ENCODE measurements at places on chromosomes 12 and 14.

GRCh38 chr12:65906006-65906405 lies 81.7 kb downstream of the HMGA2 start:
- DNase-seq: no peak

- no peak for DNase-seq
Measured at GRCh38 chr14:38012056-38012455, 195.6 kb upstream of the SSTR1 start.

GRCh38 chr12:58211211-58211610 lies 269.8 kb downstream of the ATP23 start:
- no peak for DNase-seq

- DNase-seq: no peak
Measured at GRCh38 chr14:80959496-80959895, 4.1 kb downstream of the TSHR start.

DNA sequence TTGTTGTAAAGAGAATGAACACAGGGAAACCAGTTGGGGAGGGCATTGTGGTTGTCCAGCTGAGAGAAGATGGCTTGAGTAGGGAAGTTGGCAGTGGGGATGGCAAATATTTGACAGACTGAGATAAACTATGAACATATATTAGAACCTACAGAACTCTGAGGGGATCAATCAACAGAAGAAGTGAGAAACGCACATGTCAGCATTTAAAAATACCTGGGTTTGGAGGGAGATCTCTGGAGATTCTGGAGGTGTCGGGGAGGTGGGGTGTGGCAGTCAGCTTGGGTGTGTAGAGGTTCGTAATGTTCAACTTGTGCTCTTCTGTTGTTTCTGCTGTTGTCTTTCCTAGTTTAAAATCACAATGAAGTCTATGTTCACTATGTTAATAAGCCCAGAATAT lies 517.8 kb downstream of the AACS start:
- no peak for DNase-seq

DNA sequence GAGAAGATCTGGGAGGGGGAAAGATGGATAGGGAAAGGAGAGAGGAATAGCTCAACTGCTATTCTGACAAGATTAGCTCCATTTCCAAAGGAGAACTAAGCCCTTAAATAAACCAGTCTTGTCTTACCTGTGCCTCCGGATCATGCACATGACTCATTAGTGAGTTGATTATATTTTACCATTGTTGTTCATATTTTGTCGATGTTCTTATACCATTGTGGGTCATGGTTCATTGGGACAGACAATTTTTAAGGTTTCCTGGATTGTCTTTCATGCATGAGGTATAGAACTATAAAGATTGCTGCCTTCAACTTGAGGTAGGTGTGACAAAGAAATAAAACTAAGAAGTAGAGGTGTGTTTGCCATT lies 243.0 kb upstream of the ATP2B1 start:
- no peak for DNase-seq

DNA sequence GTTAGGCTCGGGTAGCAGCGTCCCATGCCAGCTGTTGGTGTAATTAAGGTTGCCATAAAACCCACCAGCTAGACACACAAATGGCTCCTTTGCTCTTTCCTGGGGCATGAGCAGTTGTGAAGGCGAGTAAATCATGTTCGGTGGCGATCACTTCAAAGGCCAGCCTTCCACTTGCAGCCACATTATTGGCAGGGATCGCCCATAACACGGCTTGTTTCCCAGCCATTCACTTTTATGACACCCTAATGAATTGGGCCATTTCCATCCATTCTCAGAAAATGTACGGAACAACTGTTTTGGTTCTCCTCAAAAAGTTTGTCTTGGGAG lies 63.4 kb downstream of the BEGAIN start:
- no peak for DNase-seq

GRCh38 chr12:69630191-69630590 lies 19.5 kb upstream of the LRRC10 start:
- DNase-seq: no peak

GRCh38 chr14:64723691-64724577 lies 19.7 kb downstream of the PLEKHG3 start:
- DNase-seq: no peak

GRCh38 chr12:11815397-11815796 lies 165.9 kb downstream of the ETV6 start:
- no peak for DNase-seq

- DNase-seq: no peak
Measured at GRCh38 chr14:75268633-75269550, 9.7 kb upstream of the FOS start.

- no peak for DNase-seq
Measured at GRCh38 chr12:62787023-62787422, 147.9 kb downstream of the PPM1H start.

DNA sequence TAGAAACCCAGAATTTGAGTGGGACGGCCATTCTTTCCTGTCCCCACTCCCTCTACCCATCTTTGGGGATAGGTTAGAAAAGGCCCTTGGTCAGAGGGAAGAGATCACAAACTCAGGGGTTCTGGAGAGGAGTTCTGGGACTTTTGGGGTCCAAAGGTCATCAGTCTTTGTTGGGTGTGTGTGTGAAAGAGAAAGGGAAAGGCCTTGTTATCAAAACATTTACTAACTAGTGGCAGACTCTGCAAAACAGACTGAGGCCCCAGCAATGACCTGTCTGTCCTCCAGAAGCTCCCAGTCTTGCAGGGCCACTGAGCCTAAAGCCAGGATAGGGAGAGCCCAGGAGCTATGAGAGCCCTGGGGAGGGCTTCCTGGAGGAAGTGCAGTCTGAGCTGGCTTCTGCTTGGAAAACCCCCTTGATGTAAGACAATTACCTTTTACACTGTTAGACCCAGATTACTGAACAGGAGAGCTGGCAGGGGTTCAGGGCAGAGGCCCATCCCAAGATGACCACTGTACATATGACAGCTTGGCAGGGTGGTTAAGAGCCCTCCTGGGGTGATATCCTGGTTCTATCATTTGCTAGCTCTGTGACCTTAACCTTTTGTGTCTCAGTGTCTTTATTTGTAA lies 429.1 kb upstream of the CCDC196 start:
- no peak for DNase-seq

DNA sequence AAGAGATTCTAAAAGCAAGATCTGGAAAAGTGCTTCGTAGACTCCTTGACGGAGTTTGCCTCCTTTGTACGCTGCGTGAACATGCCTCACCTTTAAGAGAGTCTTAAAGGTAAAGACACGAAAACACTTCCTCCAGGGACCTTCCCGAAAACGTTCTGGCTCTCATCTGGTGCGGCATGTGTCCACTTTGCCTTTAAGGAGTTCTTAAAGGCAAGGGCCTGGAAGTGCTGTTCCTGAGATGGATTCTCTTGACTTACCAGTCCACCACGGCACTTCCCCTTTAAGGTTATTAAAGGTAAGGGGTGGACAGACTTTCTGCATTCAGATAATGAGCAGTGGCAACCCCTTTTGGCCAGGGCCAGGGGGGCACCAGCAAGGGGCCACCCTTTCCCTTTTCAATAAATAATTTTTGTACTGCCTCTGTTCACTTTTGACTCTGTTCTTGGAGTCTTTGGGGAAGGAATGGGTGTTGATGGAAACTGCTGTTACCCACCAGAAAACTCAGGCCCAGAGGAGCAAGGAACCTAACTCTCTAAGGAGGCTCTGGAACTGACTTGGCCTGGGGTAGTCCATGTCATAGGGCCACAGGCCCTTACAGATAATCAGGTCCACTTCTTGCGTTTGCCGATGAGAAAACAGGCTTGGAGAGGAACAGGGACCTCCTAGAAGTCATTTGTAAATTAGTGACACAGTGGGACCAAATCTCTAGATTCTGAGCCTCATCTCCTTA lies 4.4 kb downstream of the REM2 start:
- no peak for DNase-seq

- DNase-seq: no peak
Measured at GRCh38 chr14:100698666-100699448, 27.8 kb upstream of the DLK1 start.

GRCh38 chr12:66319266-66319954 lies 17.1 kb downstream of the HELB start:
- no peak for DNase-seq

GRCh38 chr14:31543969-31544799 lies 17.0 kb upstream of the NUBPL start:
- no peak for DNase-seq

DNA sequence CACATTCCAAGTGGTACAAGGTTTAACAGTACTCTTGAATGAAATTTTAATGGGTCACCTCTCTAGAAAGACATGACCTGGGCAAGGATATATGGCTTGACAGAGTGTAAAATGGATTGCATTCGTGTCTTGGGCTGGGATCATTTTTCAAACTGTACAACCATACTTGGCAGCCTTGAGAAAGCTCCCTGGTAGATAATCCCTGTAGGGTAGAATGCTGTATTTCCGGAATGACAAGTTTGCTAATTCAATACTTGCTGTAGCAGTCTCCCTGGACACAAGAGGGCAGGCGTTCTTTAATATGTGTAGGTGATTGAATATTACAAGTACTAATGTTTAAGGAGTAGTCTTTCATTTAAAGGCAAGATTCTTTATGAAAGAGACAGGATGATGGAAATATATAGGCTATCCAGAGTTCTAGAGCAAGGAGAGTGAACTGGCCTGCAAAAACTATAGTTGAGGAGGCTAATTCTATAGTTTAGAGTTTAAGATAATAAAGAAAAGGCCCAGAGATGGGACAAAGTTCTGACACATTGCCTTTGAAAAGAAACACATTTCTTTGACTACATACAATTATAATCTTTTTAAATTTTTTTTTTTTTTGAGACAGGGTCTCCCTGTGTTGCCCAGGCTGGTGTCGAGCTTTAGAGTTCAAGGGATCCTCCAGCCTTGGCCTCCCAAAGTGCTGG lies 53.4 kb downstream of the PLBD1 start:
- no peak for DNase-seq

DNA sequence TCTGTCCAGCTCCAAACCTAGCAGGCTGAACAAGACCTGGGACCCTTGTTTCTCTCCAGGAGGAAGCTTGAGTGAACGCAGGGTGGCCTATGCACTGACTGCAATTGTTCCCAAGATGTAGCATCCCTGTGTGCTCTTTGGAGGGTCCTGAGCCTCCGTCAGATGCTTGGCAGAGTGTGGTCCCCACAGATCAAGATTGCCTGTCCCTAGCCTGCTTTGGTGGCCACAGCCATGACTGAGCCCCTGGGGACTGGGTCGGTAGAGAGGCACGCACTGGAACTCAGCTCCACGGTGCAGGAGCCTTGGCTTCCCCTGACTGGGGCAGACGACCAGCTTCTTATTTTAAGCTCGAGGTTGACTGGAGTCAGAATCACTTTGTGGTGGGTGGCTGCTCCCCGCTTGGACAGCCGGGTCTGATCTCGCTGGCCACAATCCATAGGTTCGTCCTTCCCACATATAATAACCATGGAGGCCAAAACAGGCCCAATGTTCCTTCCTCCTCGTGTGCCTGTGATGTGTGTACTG lies 97.8 kb downstream of the LGMN start:
- no peak for DNase-seq

- DNase-seq: no peak
Measured at GRCh38 chr12:131928080-131928710, 881 bp upstream of the PUS1 start.

- no peak for DNase-seq
Measured at GRCh38 chr12:26535826-26536225, 297.2 kb downstream of the ITPR2 start.

- DNase-seq: no peak
Measured at GRCh38 chr12:68976395-68976841, 43.4 kb upstream of the CPM start.

DNA sequence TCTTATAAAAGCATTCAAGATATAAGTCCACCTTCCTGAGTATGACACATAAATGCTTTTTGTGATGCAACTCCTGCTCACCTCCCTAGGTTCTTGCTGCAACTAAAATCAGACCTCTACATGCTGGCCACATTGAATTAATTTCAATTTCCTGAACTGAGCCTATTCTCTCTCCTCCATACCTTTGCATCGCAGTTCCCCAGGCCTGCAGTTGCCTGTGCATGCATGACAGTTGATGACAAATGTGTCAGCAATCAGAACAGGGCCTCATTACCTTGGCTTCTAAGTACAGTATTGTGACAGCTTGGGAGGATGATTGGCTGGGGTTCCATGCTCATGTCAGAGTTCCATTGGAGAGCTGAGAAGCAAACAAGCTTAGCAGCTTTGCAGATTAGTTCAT lies 3.9 kb upstream of the TM7SF3 start:
- no peak for DNase-seq

GRCh38 chr12:86950444-86950843 lies 694.3 kb upstream of the MGAT4C start:
- DNase-seq: no peak

GRCh38 chr12:47744778-47745436 lies 13.8 kb downstream of the RAPGEF3 start:
- no peak for DNase-seq

DNA sequence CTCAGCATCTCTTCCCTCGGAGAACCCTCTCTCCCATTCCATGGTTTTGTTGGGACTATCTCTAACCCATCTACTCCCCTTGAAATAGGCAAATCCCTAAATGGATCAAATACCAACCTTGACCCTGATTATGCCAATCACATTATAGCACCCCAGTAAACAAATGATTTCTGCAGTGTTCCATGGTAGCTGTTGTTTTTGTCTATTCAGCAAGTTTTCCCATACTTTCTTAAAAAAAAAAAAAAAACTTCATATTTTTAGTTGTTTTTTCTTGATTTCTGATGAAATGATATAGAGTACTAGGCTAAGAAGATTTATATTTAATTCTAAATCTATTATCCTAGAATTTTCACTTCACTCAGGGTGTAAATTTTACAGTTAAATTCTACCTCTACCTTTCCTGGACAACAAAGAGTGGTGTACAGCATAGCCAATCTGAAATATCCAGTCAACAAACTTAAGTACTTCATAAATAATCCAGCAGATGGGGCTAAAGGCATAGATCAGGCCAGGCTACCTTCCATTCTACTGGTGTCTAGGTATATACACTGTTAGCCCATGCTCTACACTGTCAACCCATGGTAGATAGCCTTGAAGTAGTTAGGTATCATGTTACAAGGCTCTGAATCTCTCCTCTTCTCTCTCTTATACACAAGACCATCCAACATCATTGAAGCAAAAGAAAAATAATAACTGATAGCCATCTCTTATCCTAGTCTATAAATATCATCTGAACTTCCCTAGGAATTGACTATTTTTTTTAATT lies 82.2 kb downstream of the PLEKHG7 start:
- no peak for DNase-seq

- DNase-seq: no peak
Measured at GRCh38 chr14:91843437-91843836, 23.9 kb downstream of the TC2N start.

GRCh38 chr14:93744876-93745275 lies 43.4 kb downstream of the PRIMA1 start:
- no peak for DNase-seq

- DNase-seq: no peak
Measured at GRCh38 chr12:30905463-30906009, 21.0 kb upstream of the TSPAN11 start.

GRCh38 chr12:82047446-82047845 lies 288.3 kb upstream of the PPFIA2 start:
- DNase-seq: no peak

DNA sequence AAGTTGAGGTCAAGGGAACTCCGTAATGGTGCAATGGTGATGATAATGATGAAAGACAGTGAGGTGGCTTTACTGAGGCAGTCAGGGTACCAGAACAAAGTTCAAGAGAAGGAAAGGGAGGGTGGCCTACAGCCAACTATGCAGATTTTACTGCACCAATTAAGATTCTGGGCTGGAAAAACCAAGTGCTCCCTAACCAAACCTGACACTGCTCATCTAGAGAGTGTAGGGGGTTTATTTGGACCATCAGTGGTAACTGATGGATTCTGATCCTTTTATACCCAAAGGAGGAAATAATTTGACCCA lies 387 bp downstream of the LRRC9 start:
- no peak for DNase-seq

- no peak for DNase-seq
Measured at GRCh38 chr12:101769865-101770264, 30.6 kb upstream of the SYCP3 start.
